ENCODE measurements at places on chromosomes 1 and 21.

GRCh38 chr1:63557365-63557987 is 34.2 kb downstream of the EFCAB7 start:
- H3K27ac ChIP-seq = no peak overlapping the region
- H3K4me1 ChIP-seq = no peaks in the 10 kb centered on the region
- H3K36me3 ChIP-seq = no peaks in the 10 kb centered on the region
- no peaks in the 10 kb centered on the region for H3K27me3 ChIP-seq

DNA sequence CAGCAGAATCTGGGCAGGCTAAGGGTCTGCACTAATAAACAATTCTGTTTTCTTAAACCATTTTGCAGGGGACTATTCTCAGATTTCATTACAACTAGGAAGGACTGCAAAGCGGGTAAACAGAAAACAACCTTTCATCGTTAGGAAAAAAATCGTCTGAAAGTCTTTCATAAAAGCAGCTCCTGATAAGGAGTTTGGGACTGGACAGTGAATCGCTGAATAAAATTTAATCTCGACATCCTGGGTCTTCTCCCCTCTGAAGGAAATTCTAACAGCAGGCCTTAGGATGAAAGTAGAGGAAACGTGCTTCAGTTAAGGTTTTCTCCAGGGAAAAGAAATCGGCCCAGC is 471 bp upstream of the MTF2 start:
- H3K4me3 ChIP-seq = peak overlapping the region; percentile 81
- peaks cover 5% of the 10 kb centered on the region for H3K4me1 ChIP-seq
- DNase-seq = no peak
- H3K36me3 ChIP-seq = no peaks in the 10 kb centered on the region
- H3K27me3 ChIP-seq = no peaks in the 10 kb centered on the region

- no peaks in the 10 kb centered on the region for H3K27me3 ChIP-seq
- no peaks in the 10 kb centered on the region for H3K4me1 ChIP-seq
- H3K36me3 ChIP-seq = no peaks in the 10 kb centered on the region
- H3K4me3 ChIP-seq = peak overlapping the region; percentile 55
- peak; percentile 31 for DNase-seq
Observed at GRCh38 chr1:32239337-32239736, 7.7 kb upstream of the FAM167B start.

DNA sequence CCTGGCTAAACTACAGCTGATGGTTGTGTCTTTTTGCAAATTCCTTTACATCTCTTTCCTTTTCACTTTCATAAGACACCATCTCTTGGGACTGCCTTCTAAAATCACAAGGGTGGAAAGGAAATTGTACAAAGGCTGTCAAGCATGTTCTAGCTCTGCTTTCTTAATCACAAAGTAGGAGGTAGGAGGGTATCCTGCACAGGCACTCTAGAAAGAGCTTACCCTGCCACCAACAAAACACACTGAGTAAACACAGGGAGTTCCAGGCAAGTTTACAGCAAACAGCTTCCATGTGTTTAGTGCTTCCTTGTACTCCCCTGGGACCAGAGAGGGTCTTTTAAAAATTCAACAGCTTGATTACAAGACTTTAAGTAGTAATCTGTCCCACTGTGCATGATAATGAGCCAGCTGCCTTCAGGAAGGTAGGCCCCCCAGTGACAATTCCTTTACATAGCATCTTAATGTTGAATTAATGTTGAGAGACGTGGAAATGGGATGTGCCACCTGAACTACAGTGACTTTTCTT is 2.4 kb downstream of the PLPP3 start:
- no peaks in the 10 kb centered on the region for H3K4me1 ChIP-seq
- no peaks in the 10 kb centered on the region for H3K27me3 ChIP-seq
- peak overlapping the region; percentile 94 for H3K4me3 ChIP-seq
- H3K36me3 ChIP-seq = no peaks in the 10 kb centered on the region
- DNase-seq = peak; percentile 29

GRCh38 chr1:174366946-174367345 is 80.8 kb upstream of the GPR52 start:
- H3K4me1 ChIP-seq = no peaks in the 10 kb centered on the region
- H3K36me3 ChIP-seq = no peaks in the 10 kb centered on the region
- no peak overlapping the region for H3K27ac ChIP-seq

- no peak overlapping the region for H3K4me3 ChIP-seq
- no peaks in the 10 kb centered on the region for H3K36me3 ChIP-seq
- peaks cover 11% of the 10 kb centered on the region for H3K4me1 ChIP-seq
- peaks cover 33% of the 10 kb centered on the region for H3K27me3 ChIP-seq
Observed at GRCh38 chr1:29119121-29119929, 4.4 kb downstream of the TMEM200B start.

DNA sequence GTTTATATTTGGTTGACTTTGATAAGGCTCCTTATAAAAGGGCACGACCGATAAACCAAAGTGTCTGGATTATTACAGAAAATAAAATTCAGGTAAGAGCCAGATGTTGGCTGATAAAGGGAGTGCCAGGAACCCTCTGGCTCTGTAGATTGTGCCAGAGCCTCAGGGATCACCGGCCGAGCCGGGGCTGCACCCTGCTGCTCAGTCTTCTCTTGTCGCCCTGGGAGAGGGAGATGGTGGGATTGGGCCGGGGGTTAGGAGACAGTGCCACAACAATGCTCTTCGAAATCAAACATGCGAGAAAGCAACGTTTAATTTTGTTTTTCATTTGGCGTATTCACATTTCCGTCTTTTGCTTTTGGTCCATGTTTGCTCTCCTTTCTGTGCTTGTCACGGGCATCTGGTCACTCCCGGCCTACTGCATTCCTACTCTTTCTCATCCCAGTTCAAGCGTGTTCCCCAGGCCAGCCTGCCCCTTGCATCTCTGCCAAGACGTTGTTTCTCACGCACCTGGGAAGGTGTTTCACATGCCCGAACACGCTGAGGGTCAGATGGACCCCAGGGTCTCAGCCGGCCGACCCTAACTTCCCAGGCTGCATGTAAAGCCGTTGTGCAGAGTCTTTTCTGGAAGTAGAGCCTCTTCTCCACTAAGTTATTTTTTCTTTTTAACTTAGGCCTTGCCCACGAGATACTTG is 18.8 kb upstream of the C2CD2 start:
- H3K4me1 ChIP-seq = peaks cover 7% of the 10 kb centered on the region
- H3K4me3 ChIP-seq = no peak overlapping the region
- H3K27ac ChIP-seq = no peak overlapping the region
- H3K27me3 ChIP-seq = no peaks in the 10 kb centered on the region

- no peaks in the 10 kb centered on the region for H3K36me3 ChIP-seq
- H3K27me3 ChIP-seq = no peaks in the 10 kb centered on the region
- peak; percentile 85 for DNase-seq
- peaks cover 22% of the 10 kb centered on the region for H3K4me1 ChIP-seq
- peak overlapping the region; percentile 40 for H3K27ac ChIP-seq
- H3K4me3 ChIP-seq = no peak overlapping the region
Observed at GRCh38 chr21:45533361-45533845, 8.8 kb downstream of the SLC19A1 start.
